ENCODE measurements at places on chromosomes 3 and 15.

DNA sequence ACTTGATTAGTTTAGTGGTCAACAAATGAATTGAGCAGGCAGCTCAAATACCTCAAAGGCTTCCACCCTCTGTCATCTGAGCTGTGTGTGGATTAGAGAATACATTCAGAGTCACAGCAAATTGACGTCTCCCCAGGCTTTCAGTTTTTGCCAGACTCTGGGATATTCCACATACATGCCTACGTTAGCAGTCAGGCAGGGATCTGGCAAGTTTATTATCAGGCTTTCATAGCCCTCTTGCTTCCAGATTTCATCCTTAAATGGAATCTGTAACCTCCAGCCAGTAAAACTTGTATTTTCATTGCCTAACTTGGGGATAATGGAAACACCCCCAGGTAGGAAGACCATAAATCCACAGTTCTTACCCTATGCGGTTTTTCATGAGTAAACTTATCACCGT lies 115.9 kb downstream of the RASA2 start:
- DNase-seq: no peak

GRCh38 chr3:98242155-98242554 lies 21.9 kb upstream of the OR5H6 start:
- no peak for DNase-seq

DNA sequence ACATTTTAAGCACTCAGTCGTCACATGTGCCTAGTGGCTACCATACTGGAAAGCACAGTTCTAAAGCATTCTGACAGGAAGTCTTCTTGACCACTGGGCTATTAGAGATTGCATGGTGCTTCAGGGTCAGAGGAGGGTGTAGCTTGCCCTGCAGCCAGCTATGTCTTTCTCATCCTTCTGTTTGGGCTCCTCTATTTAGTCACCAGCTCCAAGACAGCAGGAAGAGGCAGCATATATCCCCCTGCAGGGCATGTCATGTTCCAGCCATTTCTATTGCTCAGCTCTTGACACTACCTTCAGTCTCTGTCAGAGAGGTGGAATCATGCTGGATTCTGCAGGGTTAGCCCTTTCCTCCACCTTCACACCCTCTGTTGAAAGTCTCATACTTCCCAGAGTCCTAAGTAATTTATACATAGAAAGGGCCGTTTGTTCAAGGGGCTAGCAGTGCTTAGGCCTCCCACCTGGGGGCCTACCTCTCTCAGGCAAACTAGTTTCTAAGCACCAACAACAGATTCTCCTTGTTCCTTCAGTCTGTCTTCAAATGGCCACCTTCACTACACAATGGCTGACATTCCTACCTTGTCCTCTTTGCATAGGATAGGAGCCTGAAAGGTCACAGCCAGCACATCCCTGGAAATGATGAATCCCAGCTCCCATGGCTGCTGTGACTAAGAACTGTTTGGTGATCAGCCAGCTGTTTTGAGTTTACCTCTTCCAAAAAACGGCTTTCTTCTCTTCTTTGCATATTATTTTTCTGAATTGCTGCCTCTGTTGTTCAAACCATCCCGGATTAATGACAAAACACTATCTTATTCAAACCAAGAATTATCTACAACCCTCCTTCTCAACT lies 115.7 kb upstream of the BFSP2 start:
- no peak for DNase-seq

GRCh38 chr3:133161656-133162055 lies 123.5 kb downstream of the TMEM108 start:
- DNase-seq: no peak

DNA sequence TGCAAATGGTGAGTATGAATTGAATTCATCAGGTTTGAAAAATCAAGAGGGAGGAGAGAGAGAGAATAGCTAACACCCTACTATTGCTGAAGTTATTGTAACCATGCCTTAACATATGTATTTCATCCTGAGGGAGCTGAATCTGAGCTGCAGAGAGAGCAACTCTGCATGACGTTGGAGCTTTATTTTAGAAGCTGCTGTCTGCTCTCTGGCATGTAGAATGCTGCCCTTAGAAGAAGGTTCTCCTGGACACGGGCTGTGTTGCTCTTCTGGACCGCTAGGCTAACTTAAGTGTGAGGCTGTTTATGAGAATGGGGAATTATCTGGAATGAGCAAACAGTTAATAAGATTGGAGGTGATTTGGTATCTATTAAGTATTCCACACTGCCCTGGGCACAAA lies 814.6 kb downstream of the AGBL1 start:
- DNase-seq: no peak

- no peak for DNase-seq
Measured at GRCh38 chr15:28934645-28935044, 48.9 kb downstream of the APBA2 start.

- no peak for DNase-seq
Measured at GRCh38 chr15:77542491-77543001, 90.2 kb downstream of the LINGO1 start.

DNA sequence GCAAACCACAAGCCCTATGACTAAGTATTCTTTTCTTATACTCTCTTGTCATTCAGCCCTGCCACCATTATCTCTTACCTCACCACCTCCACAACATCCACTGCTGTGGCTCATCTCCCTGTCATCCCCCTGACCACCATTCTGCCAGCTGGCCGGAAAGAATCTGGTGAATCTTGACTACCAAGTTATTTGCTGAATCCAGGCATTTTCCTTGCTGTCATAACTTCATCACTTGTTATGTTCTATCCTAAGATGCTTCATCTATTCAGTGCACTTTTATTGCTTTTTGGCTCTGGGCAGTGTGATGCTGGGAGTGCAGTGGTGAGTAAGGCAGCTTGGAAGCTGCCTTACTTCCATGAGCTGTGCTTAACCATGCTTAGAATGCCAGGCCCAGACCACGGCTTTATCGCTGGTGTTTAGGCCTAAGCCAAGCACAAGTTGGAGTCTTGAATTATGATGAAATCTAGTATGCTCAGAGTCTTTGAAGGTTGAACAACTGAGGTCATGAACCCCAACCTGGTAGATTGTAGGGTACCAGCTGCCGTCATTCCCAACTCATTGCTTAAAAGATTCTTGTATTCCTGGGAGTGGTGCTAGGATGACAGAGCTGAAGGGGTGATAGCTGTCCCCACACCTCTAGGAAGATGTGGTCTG lies 27.0 kb upstream of the APH1B start:
- no peak for DNase-seq

GRCh38 chr3:127700406-127700805 lies 27.7 kb downstream of the ABTB1 start:
- no peak for DNase-seq

GRCh38 chr15:87227846-87228245 lies 1028.7 kb downstream of the NTRK3 start:
- DNase-seq: no peak

DNA sequence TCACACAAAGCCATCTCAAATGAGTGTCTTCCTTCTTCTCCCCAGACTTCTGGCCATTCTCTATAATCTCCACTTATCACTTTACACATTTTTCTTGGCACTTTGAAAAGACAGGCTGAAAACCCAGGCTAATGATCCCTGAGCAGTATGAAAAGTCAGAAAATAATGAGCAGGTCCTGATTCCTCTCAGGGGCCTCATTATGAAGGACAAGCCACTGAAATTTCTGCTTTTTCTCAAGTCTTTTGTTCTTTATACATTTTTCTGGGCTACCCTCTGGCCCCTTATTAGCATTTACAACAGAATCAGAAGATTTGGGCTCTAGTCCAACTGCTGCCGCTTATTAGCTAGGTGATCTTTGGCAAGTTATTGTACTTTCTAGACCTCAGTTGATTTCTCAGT lies 9.5 kb upstream of the ST6GAL1 start:
- DNase-seq: no peak

DNA sequence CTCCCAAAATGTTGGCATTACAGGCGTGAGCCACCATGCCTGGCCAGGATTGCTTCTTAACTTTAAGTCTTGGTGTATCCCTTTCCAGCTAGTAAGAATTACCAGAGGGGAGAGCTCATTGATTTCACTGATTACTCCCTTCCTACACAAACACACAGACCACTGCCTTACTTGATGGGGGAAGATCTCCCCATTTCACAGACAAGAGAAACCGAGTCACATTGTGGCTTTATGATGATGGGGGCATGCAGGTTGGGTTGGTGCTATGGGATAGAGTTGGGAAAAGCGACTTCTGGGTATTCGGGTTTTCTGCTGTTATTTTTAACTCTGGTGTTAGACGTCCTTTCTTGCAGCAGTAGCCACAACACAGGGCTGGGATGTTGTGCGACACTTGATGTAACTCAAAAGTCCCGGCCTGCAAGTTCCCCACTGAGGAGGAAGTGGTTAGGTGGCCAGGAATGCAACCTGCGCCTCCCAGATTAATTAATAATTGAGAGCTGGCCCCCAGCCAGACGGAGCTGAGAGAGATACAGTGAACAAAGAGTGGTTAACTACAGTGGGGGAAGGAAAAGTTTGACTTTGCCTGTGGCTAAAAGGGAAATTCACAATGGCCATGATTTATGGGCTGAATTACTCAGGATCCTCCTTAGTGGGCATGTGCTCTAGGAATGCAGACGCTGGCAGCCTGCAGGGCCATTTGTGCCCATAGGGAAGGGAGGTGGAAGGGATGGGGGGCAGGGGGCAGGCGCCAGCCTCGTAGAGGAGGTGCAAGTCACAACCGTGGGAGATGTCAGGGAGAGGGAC lies 63.6 kb downstream of the SMAD6 start:
- no peak for DNase-seq

DNA sequence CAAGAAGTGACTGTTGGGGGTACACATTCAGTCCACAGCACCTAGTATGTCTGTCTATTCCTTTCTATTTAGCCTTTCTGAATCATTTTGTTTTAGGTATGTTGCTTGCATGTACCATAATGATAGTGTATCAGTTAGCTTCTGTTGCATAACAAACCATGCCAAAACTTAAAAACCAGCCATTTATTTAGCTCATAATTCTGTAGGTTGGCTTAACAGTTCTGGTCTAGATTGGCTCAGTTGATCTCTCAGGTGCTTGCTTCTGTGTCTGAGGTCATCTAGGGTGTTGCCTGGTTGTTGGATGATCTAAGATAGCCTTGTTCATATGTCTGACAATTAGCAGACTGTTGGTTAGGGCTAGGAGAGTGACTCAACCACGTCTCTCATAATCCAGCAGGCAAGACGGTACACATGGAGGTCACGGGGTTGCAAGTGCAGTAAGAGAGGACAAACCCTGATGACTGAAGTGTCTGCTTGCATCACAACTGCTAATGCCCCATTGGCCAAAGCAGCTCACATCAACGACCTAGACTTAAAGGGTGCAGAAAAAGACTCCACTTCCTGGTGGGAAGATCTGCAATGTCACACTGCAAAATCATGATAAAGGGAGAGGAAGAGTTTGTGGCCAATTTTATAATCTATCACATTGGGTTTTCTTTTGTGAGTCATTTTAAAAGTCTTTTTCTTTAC lies 6.8 kb upstream of the PDCD6IP start:
- no peak for DNase-seq

DNA sequence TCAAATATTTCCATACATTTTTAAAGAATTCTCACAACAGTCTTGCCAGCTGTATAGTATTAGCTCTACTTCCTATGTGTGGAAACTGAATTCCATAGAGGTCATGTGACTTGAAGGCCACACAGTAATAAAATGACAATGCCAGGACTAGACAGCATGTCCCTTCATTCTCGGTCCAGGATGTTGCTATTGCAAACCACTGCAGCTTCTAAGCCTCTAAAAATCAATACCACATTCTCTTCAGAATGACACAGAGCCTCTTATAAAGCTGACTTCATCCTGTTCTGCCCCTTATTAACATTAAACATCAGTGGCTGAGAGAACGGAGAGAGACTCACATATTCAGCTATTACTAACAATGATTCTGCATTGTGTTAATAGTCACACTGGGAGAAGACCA lies 240.3 kb upstream of the PEX5L start:
- no peak for DNase-seq

- no peak for DNase-seq
Measured at GRCh38 chr3:129974833-129975704, 549 bp downstream of the TRH start.

GRCh38 chr3:48560648-48561018 lies 2.9 kb downstream of the UCN2 start:
- DNase-seq: no peak

- no peak for DNase-seq
Measured at GRCh38 chr15:79777916-79778315, 118.9 kb downstream of the MTHFS start.

GRCh38 chr15:62428259-62428658 lies 263.2 kb upstream of the C2CD4B start:
- DNase-seq: no peak

DNA sequence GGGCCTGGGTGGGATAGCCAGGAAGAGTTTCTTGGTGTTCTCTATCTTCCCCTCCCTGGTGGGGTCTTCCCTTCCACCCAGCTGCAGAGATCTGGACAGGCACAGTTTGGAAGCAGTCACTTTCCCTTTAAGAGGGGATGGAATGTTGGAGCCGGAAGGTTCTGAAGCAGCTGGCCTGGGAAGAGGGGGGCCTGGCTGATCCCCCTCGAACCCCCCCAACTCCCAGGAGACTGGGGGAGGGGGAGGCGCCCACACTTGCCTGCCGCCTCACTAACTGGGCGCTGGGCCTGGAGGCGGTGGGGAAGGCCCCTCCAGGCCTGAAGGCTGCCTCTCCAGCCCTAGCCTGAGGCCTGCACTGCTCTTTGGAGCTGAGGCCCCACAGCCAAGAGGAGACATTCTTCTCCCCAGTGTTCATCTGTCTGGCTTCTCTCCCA lies 1.4 kb downstream of the DVL3 start:
- DNase-seq: peak; percentile 57

DNA sequence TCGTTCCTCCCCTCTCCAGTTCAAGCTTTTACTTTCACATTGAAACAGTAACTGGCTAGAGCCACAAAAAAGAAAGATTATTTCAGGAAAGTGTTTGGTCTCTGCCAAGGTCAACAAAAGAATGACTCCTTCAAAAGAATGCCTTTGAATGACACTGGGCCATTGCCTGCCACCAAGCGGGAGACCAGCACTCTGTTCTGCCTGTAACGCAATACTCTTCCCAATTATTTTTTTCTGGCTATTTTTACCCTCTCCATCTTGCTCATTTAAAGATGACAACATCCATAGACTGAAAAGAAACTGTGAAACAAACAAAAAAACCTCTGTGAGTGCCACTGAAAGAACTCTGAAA lies 37.3 kb downstream of the EHHADH start:
- peak; percentile 49 for DNase-seq

All from hippocampal formation (tissue), 2 donors.